ENCODE measurements at places on chromosomes 6 and 20. TPM values are rescaled to one million over a fixed set of nuclear protein-coding genes. Genes with fewer than 3 reads are reported as not detected.

GRCh38 chr20:37007898-37008649 lies 56.6 kb upstream of the SAMHD1 start:
- DNase-seq = peak; percentile 4

DNA sequence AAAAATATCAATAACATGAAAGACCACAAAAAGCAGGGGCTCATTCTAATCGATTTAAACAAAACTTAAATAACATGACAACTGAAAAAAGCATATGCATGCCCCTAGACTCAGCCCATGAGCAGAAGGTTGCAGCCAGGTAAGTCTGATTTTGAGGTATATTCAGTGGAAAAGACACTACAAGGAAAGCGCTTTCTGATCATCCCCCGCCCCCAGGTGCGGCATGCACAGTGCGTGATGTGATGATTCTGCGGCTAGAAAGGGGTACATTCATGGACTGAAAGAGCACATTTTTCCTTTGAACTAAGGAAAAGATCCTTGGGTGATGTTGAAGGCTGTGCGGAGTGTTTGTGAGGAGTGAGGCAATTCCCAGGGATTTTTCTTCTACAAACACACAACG lies 16.9 kb upstream of the FOXC1 start:
- no peak for DNase-seq

Gene LHFPL5
- not detected for polyA plus RNA-seq

- DNase-seq = peak; percentile 65
Observed at GRCh38 chr6:47083586-47084047, 41.5 kb upstream of the ADGRF1 start.

Gene PKIB
- polyA plus RNA-seq = 4.7 TPM

- no peak for DNase-seq
Observed at GRCh38 chr20:32830437-32830836, 10.7 kb downstream of the MAPRE1 start.

Gene C20orf202
- polyA plus RNA-seq = not detected

DNA sequence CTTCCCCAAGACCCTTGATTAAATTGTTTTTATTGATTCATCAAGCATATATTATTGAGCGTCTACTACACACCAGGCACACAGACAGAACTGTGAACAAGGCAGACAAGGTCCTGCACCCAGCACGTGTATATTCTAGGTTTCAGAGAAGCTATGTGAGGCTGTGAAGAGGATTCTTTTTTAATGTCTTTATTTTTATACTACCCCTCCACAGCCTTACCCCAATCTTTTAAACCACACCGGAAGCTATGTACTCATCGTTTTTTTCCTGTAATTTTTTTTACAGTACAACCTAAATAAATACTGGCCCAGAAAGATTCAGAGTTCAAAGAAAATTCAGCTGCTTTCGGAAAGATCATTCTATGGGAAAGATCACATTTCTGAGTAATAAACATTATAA lies 10.0 kb downstream of the SGK1 start:
- no peak for DNase-seq

DNA sequence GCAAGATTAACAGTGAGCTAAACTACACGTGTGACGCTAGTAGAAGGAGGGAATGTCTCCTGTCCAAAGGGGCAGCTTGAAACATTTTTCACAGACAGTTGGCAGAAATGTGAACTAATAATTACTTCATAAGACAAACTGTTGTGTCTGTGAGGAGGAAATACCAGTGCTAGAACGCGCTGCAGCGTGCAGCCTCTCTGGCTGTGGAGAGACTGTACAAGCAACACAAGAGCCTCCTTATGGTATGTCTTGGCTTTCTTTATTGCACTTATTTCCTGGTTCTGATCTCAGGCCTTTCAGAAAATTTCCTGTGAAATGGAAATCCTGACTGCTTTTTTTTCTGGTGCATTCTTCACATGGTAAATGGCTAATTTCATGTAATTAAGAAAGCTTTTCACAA lies 25.3 kb upstream of the TIAM2 start:
- DNase-seq = peak; percentile 41

DNA sequence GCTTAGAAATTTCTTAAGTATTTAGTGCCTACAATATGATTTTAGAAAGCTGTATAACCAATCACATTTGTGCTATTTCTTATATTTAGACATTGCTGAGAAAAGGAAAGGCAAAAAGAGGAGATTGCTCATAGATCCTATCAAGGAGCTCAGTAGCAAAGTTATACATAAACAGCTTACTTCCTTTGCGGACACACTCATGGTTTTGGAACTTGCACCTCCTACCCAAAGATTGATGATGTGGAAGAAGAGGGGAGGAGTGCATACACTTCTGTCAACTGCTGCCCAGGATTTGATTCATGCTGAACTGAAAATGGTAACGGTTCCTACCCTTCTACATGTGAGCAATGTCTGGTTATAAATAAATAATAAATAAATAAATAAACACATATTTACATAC lies 16.7 kb downstream of the RAD21L1 start:
- DNase-seq = peak; percentile 34

GRCh38 chr6:24492475-24492874 lies 2.3 kb upstream of the ALDH5A1 start:
- DNase-seq = no peak

Gene NHLRC1
- 1.4 TPM for polyA plus RNA-seq

DNA sequence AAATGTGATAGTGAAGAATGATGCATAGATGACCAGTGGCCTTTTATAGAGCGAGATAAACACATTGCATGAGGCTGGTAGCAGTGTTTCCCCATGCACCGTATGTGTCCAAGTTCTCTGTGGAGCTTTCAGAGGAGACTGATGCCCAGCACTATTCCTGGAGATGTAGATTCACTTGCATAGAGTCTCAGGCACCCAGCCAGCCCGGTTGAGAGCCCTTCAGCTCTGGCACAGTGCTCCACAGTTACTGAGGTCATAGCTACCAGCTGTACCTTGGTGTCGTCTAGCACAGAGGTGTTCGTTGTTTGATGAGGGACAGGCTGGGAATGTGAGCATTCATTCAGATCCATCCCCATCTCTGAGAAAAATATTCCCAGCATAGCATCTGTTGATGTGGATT lies 328.9 kb downstream of the FARS2 start:
- DNase-seq = no peak

GRCh38 chr20:55500130-55500529 lies 505.2 kb downstream of the CBLN4 start:
- no peak for DNase-seq

- no peak for DNase-seq
Observed at GRCh38 chr6:52531396-52531795, 45.5 kb downstream of the TRAM2 start.

Gene TP53TG5
- polyA plus RNA-seq = not detected

All from mammary epithelial cell (primary cell).